ENCODE measurements at places on chromosomes 5 and 9. TPM values are rescaled to one million over a fixed set of nuclear protein-coding genes. Genes with fewer than 3 reads are reported as not detected.

- DNase-seq = no peak
Observed at GRCh38 chr5:54514841-54515432, 2.6 kb upstream of the SNX18 start.

- DNase-seq = no peak
Observed at GRCh38 chr9:19431361-19432171, 22.8 kb downstream of the ACER2 start.

- DNase-seq = peak; percentile 62
Observed at GRCh38 chr9:72577212-72577753, 55.9 kb downstream of the TMC1 start.

GRCh38 chr5:163809473-163809872 lies 304.1 kb downstream of the MAT2B start:
- no peak for DNase-seq

DNA sequence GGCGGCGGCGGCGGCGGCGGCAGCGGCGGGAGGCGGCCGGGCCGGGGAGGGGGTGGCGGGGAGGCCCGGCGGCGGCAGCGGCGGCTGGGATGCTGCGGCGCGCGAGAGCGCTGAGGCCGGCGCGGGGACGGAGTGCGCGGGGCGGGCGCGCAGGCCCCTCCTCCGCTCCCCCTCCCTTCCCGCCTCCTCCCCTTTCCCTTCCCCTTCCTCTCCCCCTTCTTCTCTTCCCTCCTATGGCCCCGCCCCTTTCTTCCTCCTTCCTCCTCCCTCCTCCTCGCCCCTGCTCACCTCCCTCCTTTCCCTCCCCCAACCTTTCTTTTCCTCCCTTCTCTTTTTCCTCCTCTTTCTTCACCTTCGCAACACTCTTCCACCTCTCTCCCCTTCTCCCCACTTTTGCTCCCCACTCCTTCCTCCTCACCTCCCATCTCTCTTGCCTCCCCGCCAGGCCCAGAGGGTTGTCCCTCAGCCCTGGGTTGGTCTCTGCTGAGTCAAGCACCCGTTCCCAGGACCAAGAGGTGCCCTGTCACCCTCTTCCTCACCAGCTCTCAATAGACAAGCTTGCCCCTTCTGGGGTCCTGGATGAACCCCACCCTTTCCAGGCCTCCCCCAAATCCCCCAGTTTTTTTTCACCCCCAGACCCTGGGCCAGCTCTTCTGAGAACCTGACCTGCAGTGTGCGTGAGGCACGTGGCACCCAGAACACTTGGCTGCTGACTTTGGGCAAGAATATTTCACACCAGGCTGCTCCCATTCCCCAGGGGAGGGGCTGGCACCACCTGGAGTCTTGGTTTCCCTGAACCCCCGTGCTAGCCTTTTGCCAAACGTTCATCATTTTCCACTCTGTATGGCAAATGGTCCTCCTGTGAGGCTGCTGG lies at the start of gene SEMA4D:
Gene SEMA4D, minus strand, starts transcription at position 136 of the 874 bp plus-strand sequence. CDS start 92,657 bp downstream, outside the sequence.
- peak; percentile 48 for DNase-seq

DNA sequence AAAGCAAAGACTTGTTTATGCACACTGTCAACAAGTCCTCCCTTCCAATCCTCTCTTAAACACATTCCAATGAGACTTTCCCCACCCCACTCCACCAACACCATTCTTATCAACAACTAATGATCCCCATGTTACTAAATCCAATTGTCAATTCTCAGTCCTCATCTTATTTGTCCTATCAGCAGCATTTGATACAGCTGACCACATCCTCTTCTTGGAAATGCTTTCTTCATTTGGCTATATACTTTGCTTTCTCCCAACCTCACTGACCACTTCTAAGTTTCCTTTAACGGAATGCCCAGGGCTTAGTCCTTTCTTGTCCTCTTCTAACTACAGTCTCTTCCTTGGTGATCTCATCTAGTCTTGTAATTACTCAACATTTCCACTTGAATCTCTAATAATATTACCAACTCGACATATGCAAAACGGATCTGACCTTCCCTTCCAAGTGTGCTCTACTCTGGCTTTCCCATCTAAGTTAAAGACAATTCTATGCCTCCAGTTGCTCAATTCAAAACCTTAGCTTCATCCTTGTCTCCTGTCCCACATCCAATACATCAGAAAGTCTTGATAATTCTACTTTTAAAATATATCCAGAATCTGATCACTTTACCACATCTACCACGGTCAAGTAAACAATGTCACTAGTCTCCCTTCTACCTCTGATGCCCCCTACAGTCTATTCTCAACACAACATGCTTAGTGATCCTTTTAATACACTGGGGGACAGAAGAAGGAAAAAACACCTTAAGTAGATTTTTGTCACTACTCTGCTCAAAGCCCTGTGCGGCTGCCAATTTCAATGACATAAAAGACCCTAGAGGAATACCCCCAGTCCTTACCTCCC lies 25.5 kb downstream of the AGTPBP1 start:
- DNase-seq = no peak

SLC6A7 gene
- 0.01 TPM for polyA plus RNA-seq

ACOT12 gene
- 0.05 TPM for polyA plus RNA-seq

SLC24A2 gene
- polyA plus RNA-seq = 0.03 TPM

DBH gene
- polyA plus RNA-seq = 0.98 TPM

All from urinary bladder (tissue), 4 donors.